Fibroblast of skin of back (primary cell): ENCODE measurements at places on chromosomes 4 and X.
A peak's percentile ranks its signal among the peaks of the same experiment; 100 is the strongest.

DNA sequence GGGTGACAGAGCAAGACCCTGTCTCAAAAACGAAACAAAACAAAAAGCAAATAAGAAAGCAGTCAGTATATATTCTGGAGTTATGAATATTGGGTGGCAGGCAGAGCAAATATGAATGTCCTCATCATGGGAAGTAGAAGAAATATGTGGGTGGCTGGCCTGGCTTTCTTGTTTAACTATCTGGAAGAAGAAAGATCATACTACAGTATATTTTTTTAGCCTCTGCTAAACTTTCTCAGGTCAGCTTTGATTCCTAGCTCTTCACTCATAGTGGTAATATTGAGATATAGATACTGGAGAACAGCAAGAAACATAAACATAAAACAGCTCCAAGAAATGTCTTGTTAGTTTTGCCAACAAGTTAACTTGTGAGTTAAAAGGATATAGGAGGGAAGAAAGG, 192.5 kb downstream of the SOWAHB start:
- peak; percentile 84 for DNase-seq

DNA sequence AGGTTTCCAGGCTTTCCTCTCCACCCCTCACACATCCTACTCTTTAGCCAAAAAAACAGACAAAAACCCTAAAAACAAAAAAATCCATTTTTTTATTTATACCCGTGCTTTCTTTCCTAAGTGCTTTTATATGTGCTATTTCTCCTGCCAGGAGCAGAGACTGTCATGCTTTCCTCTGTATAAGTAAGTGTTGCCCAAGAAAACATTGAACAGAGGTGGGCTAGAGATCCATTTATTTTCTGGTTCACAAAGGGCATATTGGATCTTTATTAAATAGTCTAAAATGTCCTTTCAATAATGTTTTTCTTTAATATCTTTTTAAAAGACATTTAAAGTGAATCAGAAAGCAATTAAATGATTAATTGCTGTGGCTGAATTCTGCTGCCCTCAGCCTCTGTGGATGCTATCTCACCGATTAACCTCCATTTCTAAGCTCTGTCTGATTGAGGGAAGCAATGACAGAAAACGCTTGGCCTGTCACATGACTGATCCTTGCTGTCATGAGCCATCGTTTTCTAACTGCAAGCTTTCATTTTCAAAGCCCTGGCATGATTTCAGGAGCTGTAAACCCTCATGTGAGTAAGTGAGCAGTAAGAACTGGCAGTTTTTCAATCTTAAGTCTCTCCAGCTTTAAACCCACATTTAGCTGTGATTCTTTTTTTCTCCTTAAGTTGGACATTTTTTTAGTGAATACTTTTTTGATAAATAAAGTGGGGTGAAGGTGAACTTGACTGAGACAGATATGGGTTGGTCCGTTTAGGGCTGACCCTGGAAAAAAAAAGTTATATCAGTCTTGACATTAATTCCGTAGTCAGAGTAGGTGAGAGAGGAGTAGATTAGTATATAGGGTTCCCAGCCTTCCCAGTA, 180.7 kb upstream of the PGRMC2 start:
- DNase-seq = peak; percentile 90

GRCh38 chr4:44662623-44663005, 11.2 kb upstream of the YIPF7 start:
- no peak for DNase-seq

GRCh38 chr4:171814545-171814944, 1.3 kb downstream of the GALNTL6 start:
- no peak for DNase-seq

- DNase-seq = no peak
These were observed 75.0 kb upstream of the IL2 start for GRCh38 chr4:122531514-122531913.

GRCh38 chr4:40550948-40551462, 78.7 kb downstream of the RBM47 start:
- no peak for DNase-seq

GRCh38 chr4:177450426-177451107, 8.3 kb upstream of the AGA start:
- no peak for DNase-seq

GRCh38 chr4:75675004-75675531, 1.9 kb upstream of the G3BP2 start:
- no peak for DNase-seq

DNA sequence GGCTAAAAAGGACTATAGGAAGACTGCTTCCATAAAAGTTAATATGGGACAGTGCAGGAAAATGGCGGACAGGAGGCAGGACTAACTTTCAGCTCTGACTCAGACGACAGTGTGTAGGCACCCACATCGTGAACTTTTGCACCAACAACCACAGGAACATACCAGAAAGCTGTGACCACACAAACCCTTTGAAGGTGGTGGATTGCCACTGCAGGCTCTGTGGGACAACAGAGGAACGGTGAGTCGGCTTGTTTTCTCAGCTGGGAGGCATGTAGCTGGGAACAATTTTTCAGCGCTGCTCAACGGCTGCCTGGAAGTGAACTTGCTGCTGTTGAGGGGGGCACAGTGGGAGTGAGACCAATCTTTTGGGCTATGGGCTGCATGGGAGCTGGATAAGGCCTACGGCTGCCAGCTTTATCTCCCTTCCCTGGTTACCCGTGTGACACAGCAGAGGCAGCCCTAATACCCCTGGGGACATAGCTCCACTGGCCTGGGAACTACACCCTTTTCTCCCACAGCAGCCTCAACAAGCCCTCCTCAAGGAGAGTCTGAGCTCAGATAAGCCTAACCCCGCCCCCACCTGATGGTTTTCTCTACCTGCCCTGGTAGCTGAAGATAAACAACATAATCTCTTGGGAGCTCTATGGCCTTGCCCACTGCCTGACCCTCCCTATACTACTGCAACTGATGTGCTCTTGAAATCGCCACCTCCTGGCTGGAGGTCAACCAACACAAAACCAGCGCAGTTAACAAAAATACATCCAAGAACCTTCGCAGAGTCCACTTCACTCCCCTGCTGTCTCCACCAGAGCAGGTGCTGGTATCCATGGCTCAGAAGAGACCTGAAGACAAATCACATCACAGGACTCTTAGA, 1537.0 kb downstream of the C4orf33 start:
- DNase-seq = peak; percentile 34

GRCh38 chrX:46125111-46125510, 420.1 kb downstream of the ZNF674 start:
- no peak for DNase-seq

DNA sequence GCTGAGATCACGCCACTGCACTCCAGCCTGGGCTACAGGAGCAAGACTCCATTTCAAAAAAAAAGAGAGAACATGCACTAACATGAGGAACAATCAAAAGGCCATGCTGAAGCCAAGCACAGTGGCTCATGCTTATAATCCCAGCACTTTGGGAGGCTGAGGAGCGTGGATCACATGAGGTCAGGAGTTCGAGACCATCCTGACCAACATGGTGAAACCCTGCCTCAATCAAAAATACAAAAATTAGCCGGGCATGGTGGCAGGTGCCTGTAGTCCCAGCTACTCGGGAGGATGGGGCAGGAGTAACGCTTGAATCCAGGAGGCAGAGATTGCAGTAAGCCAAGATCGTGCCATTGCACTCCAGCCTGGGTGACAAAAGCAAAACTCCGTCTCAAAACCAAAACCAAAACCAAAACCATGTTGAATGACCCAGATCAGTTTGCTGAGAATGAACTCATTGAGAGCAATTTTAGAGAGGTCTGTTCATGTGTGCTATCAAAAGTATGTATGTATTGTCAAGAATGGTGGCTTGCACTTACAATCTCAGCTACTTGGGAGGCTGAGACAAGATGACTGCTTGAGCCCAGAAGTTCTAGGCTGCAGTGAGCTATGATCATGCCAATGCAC, 44.8 kb downstream of the PDS5A start:
- peak; percentile 25 for DNase-seq

GRCh38 chr4:157005831-157006230, 34.2 kb upstream of the PDGFC start:
- DNase-seq = no peak
